Left cardiac atrium (tissue), 4 donors: ENCODE measurements at places on chromosomes 11 and 22.

DNA sequence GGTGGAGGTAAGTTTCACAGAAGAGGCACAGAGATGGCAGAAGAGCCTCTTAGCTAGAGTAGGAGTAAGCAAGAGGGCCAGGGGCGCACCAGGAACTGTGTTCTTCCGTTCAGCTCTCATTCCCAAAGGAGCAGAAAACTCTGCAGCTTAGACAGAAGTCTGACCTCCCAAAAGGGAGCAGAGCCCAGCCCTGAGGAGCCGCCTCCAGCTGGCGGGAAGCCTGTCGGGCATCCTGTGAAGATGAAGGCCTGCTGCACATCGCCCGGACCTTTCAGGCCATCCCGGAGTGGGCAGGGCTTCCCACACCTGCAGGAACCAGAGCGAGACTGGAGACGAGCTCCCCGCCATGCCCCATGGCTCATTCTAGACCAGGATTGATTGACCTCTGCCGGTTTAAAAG lies 1102.8 kb downstream of the BRD1 start:
- no peak for DNase-seq

DNA sequence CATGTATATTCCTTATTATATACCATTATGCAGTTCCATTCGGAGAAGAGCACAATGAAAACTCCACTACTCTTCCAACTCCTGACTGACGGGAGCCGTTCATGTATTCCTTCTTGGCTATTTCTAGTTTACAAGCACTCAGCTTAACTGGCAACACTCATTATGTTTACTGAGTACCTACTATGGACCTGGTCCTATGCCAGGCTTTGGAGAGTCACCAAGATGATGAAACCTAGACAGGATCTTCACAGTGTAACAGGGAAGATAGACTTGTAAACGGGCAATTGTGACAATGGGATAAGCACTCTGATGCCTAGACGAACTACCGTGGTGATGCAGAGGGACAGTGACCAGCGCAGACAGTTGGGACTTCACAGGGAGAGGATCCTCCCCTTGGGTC lies 22.3 kb upstream of the ST3GAL4 start:
- no peak for DNase-seq

- DNase-seq = no peak
Observed at GRCh38 chr11:76748948-76749347, 34.2 kb upstream of the TSKU start.

- no peak for DNase-seq
Observed at GRCh38 chr11:117239295-117239694, 6.8 kb downstream of the RNF214 start.

DNA sequence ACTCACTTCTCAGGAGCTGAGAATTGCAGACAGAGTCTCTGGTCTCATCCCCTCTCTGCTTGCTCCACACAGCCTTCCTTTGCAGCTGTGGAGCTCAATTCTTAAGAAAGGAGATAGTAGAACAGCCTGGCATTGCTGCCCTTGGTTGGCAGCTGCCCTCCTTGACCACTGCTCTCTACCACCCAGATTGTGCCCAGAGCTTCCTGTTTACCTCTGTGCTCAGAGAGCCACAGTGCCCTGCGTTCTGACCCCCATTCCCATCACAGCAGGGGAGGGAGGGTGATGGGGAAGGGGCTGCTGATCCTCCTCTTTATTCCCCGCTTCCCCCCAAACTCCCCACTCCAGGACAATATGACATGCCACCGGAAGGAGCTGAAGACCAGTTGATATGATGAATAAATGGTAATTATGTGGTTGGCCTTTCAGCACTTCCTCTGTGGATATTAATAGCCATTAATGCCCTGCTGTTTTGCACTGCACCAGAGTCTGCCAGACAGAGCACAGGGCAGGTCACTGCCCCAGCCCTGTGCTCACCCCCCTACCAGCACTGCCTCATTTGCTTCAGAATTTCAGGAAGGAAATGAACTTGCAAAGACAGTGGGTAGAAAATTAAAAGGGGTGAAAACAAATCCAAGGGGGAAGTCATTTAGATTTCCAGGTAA lies 426.8 kb upstream of the CADM1 start:
- DNase-seq = no peak

DNA sequence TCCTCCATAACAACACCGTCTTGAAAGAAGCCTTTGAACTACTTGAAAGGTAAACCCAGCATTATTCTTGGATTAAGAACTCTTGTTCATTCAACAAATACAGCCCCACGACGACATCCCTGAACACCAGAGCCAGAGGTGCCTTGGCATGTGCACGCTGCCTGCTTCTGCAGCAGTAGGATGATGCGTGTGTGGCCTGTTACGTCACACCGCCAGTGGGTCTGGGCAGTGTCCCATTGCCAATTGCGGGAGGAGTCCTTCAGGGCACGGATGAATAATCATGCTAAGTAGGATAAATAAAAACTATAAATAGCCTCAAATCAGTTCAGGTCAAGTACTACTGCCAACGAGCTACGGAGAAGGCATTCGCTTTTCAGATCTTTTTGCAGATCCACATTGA lies 380.5 kb downstream of the SHANK2 start:
- DNase-seq = peak; percentile 39

- no peak for DNase-seq
Observed at GRCh38 chr11:102220728-102221467, 96.4 kb upstream of the BIRC3 start.
